Left cardiac atrium (tissue), 4 donors: ENCODE measurements at places on chromosomes 6 and 20. TPM values are rescaled to one million over a fixed set of nuclear protein-coding genes. Genes with fewer than 3 reads are reported as not detected.

DNA sequence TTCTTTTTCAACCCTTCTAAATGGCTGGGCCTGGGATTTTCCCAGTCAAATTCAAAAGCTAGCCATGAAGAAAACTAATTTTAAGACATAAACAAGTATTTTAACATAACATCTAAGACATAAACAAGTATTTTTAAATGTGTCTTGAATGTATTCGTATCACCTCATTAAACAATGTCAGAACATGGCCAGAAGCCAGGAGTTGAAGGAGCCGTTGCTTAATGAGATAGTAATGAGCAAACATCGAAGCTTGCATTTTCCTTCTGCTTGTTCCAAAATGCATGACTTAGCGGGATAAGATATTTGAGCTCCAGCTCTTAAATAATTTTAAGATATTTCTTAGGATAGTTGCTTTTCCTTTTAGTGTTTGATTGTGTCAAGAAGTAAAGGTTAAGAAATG lies 4.2 kb upstream of the RNF182 start:
- DNase-seq, result no peak

DNA sequence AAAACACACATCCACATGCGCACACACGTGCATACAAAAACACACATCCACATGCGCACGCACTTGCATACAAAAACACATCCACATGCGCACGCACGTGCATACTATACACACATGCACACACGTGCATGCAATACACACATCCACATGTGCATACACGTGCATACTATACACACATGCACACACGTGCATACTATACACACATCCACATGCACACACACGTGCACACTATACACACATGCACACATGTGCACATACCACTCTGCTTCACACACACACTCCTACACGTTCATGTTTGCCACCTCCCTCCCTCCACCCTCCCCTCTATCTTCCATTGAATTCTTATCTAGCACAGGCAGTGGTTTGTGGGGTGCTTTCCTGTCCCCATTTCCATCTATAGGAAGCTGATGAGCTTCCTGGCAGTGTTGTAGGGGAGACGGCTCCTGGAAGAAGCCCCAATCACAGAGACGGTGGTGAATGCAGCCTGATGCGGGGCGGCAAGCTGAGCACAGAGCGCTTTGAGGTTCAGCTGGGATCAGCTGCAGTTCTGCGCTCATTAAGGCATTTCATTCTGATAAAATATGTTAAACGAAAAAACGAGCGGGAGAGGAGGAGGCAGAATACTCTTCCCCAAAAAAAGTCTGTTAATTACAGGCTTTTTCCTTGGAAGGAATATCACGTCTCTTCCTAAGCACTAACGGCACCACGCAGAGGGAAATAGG lies 287.7 kb downstream of the TAF4 start:
- no peak for DNase-seq

DNA sequence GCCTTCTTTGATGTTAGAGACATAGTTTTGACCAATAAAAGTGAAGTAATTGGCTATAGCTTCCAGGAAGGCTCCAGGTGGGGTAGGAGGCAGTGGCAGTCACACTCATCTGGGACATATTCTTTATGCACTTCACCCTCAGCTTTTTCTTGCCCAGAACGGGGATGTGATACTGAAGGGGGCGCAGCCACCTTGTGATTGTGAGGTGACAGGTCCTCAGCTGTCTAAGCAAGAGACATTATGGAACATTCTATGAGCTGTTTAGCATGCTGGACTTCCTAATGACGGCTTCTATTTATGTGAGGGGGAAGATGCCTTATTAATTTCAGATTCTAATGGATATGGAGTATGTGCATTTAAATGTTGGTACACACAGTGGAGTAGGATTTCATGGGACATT lies 151.3 kb upstream of the ZFP64 start:
- no peak for DNase-seq

- no peak for DNase-seq
Measured at GRCh38 chr6:14365393-14365792, 247.8 kb downstream of the CD83 start.

DNA sequence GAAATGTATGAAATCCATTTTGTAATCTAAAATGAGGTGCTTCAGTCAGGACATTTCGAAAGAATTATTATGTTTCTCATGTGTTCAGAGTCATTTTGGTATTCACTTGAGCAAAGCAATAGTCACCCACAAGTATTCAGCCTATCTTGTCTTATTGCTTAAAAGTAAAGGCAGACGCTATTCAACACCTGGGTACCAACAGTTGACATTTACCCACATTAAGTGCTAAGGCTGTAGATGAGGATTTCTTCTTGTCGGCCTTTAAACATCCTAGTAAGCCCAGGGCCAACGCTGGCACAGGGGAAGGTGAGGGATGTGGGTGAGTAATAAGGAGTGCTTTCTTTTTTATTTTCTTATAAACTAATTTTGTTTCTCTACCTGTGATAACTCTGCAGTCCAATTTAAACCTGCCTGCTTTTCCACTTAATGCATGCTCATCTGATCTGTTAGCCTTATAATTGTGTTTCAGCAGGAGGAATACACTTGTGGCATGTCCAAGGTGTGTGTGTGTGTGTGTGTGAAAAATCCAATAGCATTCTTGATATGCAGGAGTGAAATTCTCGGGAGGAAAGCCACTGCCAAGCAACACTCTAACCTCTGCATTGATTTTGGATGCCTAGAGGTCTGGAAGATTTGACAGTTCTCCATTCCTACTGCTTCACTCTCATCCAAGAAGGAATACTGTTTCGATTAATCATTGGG lies 252.0 kb downstream of the SOX4 start:
- DNase-seq, result no peak

- DNase-seq, result peak; percentile 68
Measured at GRCh38 chr6:13407709-13408695, 79.4 kb downstream of the GFOD1 start.

GRCh38 chr6:37285861-37286311 lies 27.9 kb upstream of the TMEM217 start:
- no peak for DNase-seq

GRCh38 chr6:33809594-33809993 lies 5.8 kb upstream of the MLN start:
- no peak for DNase-seq

DNA sequence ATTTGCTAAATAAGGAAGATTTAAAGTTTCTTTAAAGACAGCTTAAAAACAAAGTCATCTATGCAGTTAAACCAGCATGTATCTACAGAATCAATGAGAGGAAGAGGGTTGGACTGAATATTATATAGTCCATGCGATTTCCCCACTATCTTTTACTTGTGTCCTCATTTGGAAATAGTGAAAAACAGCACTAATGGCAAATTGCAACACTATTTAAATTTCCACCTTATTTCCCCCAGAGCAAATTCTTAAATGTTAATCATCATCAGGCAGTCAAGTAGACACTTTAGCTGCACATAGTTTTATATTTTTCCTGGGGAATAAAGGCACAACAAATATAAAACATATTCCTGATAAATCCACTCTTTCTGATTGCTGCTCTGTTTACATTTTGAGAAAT lies 114.6 kb downstream of the LCA5 start:
- no peak for DNase-seq

DNA sequence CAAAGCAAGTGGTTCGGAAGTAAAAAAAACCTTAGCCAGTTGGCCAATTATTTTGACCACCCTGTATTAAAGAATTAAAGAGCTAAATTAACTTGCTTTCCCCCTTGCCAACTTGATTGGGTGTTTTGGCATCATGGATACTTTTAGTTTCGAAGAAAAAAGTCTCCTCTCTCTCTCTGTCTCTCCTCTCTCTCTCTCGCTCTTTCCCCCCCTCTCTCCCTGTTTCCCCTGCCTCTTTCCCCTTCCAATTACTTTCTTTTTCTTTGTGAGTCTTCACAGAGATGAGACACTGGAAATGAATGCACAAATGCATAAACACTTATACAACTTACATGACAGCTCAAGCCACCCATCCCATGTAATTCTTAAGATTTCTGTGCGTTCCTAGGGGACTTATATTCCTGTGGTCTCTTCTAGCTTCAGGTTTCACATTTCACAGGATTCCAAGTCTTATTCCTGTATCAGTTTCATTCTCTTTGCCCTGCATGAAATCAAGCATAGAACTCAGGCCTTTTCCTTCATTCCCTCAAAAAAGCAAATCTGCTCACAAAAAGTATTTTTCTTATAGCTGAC lies 32.9 kb upstream of the EYA4 start:
- no peak for DNase-seq

GRCh38 chr6:13303668-13304017 lies 24.7 kb downstream of the TBC1D7 start:
- DNase-seq, result peak; percentile 89

DNA sequence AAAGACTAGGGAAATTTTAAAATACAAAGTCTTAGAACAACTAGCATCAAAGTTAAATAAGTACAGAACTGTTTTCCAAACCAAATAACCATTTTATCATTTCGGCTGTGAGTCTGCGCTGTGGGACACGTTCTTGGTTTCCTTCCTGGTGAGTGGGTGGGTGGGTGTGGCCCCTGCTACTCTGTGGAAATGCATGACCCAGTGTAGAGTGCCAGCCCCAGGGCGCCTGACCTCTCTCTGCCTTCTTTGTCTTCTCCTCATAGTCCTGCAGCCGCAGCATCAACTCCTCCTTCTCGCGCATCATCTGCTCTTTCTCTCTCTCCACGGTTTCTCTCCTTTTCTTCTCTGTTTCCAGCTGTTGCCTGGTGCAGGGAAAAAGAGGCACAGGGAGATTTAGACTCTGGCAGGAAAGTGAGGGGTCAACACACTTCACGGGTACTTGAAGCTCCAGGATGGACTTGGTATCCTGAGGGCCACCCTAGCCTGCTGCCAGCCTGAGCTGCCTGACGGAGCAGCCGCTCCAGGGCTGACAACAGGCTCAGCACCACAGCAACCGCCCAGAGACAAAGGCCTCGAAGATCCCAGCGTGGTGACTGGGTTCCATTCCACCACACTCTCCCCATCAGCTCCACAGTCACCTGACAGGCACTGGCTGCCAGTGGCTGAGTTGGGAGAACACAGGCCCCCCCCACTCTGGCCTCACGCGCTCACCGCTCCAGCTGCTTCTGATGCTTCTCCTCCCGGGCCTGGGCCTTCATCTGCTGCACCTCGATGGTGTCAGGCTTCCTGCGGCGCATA lies 48.4 kb downstream of the EZR start:
- DNase-seq, result peak; percentile 79

- no peak for DNase-seq
Measured at GRCh38 chr6:10381133-10381829, 33.6 kb downstream of the TFAP2A start.

- no peak for DNase-seq
Measured at GRCh38 chr6:31004794-31005193, 5.5 kb upstream of the MUC22 start.

DNA sequence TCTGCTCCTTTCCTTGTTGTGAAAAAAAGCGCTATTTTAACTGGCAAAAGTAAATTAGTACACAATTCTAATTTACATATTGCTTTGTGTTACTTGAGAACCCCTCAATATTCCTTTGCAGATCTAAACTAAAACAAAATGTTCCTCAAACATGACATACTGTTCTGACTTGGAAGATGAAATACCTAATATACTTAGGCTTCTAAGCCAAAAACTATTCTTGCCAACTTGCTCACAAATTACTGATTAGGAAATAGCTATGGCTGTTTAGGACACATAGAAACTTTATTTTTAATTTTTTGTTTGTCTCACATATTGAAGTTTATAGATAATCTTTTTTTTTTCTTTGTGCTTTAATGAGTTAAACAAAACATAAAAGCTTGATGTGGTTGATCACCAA lies 542.2 kb downstream of the GRIK2 start:
- no peak for DNase-seq

- no peak for DNase-seq
Measured at GRCh38 chr6:167706313-167707109, 120.2 kb upstream of the AFDN start.

DNA sequence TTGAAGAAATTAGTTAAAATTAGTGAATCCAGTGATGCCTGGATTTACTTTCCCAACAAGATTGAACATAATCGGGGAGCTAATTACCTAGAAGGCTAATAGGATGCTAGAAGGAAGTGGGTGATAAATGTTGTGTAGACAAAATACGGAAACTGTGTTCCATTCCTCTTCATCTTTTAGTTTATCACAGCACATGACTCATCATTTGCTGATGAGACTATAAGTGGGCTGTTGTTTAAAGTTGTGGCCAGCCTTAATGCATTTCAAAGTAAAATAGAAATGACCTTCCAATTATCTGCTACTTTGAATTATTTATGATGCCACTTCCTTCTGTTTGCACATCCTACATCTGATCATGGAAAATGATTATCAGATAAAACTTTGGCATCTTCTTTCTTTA lies 43.4 kb downstream of the OGFRL1 start:
- no peak for DNase-seq

DNA sequence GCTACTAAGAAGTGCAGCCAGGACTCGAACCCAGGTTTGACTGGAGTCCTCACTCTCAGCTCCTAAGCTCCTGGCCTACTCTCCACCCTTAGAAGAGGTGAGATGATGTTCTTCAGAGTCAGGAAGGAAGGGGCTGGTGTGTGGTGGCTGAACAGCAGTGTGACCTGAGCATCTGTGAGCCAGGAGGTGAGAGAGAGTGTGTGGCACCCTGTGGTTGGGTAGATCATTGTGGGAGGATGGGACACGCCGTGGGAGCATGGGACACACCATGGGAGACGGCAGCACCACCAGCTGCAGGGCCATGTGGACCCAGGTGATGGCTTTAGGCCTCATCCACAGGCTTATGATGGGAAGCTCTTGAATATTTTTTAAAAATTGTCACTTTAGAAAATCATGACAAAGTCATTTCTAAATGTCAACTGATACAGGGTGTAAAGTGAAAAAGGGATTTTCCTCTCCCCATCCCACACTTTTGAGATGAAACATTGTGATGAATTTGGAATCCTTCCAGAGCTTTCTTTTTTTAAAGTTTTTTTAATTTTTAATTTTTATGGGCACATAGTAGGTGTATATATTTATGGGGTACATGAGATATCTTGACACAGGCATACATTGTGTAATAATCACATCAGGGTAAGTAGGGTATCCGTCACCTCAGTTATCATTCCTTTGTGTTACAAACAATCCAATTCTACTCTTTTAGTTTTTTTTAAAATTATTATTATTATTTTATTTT lies 31.6 kb downstream of the SRC start:
- no peak for DNase-seq

DNA sequence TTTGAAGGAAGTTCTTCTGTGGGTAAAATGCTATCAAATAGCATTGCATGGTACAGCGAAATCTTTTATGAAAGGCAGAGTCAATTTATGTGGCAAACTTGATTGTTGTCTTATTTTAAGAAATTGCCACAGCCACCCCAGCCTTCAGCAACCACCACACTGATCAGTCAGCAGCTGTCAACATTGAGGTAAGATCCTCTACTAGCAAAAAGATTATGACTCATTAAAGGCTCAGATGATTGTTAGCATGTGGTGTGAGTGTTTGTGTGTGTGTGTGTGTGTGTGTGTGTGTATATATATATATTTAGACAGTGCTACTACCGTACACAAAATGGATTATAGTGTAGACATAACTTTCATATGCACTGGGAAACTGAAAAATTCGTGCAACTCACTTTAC lies 27.8 kb downstream of the LRRN4 start:
- no peak for DNase-seq

Gene SMLR1
- total RNA-seq, result not detected

Gene SIGLEC1
- 23.9 TPM for total RNA-seq

Gene EYS
- total RNA-seq, result 0.44 TPM

Gene SYNCRIP
- total RNA-seq, result 48.7 TPM

Gene ACOT8
- total RNA-seq, result 21.4 TPM

Gene PTK6
- total RNA-seq, result not detected

Gene GGTLC1
- not detected for total RNA-seq

Gene SLC32A1
- not detected for total RNA-seq

Gene BEND6
- total RNA-seq, result 0.82 TPM

Gene FOXP4
- 18.4 TPM for total RNA-seq

Gene CLVS2
- total RNA-seq, result not detected

Gene DNMT3B
- 0.44 TPM for total RNA-seq

Gene OR2H1
- not detected for total RNA-seq

Gene MLN
- not detected for total RNA-seq
